Breast epithelium (tissue), 4 donors: ENCODE measurements at places on chromosomes 4 and X.

DNA sequence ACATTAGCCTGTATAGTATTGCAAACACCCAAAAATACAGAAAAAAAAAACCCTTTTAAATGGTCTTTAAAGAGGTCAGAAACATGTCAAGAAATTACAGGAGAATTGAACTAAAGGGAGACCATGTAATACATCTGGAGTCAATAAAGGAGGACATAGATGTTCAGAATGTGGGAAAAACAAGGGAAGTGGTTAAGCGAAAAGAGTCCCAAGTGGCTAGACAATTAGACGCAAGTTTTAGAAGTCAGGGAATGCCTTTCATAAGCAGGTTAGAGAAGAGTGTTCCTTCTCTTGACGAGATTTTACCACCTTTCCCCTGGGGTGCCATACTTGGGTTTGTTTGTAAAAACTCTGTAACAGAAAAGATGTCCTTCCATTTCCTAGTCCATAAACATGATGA is 7.8 kb downstream of the LNX1 start:
- DNase-seq = no peak

DNA sequence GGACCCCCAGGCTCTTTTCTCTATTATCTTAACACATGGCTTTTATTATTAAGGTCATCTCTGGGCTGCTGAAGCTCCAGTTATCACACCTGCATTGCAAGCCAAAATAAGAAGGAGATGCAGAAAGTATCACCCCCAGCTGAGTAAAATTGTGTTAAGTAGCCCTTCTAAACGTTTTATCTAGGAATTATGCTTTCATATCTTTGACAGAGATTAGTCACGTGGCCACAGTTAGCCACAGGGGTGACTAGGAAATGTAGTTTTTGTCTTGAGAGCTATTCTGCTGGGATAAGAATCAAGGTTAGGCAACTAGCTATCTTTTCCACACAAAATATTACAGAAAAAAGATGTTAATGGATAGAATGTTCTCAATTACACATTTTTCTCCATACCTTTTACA is 102.1 kb downstream of the ANXA3 start:
- no peak for DNase-seq

DNA sequence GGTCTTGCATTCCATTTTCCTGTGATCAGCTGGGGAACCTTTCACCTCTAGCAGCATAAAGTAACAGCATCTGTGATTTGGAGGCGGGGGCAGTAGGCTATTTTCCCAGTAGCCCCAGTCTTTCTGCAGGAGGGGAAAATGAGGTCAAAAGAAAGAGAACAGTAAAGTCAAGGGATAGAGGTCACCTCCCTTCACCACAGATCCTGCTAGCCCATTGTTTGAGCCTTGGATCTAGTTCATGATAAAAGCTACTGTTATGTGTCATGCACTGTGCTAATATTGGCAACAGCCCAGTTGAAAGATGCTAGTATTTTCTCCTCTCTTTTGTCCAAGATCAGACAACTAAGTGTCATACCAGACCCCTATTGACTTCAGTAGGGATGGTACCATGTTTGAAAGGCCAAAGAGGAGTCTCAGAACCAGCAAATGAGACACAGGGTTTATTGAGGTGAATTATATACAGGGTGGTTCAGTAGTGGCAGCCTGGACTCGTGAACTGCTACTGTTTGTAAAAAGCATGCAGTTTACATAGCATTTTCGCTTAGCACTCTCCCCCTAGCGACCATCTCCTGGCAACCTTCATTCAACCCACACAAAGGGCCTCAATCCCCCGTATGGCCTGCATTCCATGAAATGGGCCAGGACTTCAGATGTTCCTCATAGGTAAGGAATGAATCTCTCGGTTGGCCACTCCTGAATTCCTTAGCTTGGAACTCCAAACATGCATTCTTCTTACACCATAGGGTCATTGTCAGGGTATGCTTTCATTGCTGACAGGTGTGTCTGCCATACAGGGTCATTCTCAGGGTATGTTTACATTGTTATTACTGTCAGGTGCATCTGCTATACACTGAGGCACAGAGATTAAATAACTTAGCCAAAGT is 170.0 kb upstream of the FRMPD4 start:
- DNase-seq = no peak

DNA sequence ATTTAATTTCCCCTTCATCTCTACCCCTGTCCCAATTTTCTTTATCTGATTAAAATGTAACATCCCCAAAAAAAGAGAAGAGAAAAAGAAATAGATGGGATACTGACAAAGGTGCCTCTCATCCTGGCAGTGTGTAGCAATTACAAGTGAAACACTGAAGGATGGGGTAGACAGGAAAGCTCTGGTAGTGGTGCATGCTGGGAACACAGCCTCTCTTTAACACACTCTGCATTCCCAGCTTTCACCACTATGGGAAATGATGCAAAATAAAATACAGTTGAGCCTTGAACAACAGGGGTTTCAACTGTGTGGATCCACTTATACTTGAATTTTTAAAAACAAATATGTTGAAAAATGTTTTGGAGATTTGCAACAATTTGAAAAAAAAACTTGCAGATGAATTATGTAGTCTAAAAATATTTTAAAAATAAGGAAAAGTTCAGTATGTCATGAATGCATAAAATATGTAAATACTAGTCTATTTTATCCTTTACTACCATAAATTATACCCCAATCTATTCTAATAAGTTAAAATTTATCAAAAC is 239.2 kb upstream of the DDX53 start:
- DNase-seq = no peak

GRCh38 chr4:109302361-109303139 is at the start of gene COL25A1:
TSS of gene COL25A1 (minus strand) at chr4:109302658.
- no peak for DNase-seq

- no peak for DNase-seq
Observed at GRCh38 chr4:26723216-26723615, 137.4 kb upstream of the STIM2 start.

GRCh38 chr4:42638321-42638720 is 18.6 kb downstream of the ATP8A1 start:
- DNase-seq = no peak

- no peak for DNase-seq
Observed at GRCh38 chrX:65744965-65745364, 77.5 kb downstream of the MSN start.

- DNase-seq = no peak
Observed at GRCh38 chrX:154022108-154022507, 2.4 kb upstream of the IRAK1 start.

- DNase-seq = no peak
Observed at GRCh38 chr4:181595716-181596115, 647.5 kb upstream of the TENM3 start.

GRCh38 chr4:52660643-52661042 is 1.5 kb upstream of the USP46 start:
- no peak for DNase-seq

GRCh38 chr4:6644792-6645530 is 4.5 kb downstream of the MRFAP1 start:
- no peak for DNase-seq

DNA sequence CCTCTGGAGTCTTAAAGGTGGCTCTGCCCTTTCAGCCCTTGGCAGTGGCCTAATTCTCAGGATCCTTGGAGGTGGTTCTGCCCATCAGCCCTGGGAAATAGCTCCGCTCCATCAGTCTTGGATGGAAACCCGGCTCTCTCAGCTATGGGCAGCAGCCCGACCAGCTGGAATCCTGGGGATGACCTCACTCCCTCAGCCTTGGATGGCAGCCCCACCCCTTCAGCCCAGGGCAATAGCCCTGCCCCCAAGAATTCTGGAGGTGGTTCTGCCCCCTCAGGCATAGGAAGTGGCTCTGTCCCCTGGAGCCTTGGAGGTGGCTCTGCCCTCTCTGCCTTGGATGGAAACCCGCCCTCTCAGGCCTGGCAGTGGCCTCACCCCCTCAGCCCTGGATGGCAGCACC is 127.7 kb downstream of the RBMX2 start:
- DNase-seq = no peak

DNA sequence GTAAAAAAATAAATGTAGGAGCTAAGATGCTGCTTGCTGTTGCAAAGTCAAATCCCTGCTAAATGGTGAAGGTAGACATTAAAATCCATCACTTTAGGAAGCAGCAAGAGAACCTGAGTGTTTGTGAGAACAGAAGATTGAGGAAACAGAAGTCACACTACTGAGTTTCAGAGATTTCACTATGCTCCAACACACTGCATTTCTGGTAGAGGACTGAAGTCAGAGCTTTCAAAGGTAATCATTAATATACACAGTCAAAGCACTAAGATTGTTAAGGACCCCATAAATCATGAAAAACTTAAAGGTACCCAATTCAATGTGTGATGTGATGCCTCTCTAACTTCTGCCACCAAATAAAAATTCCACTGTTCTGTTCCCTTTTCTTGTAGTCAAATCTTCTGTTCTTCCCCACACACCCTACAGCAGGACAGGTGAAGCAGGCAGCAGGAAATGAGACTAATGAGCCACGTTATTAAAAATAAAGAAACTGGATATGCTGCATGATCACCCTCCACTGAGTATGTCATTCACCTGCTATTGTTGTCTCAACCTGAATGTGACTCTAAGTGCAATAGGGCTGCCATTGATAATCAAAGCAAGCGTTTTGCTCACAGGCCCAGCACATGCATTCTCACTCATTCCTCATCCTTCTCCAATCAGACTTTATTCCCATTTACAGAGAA is 28.9 kb upstream of the APELA start:
- DNase-seq = no peak

GRCh38 chr4:6424425-6424824 is 48.0 kb downstream of the PPP2R2C start:
- no peak for DNase-seq

GRCh38 chr4:79178760-79179159 is 147.1 kb downstream of the NAA11 start:
- DNase-seq = peak; percentile 32
